NCI-H1436 treated with DMSO at 0.1 percent for 48 hours (cell line): ENCODE measurements at places on chromosomes 3 and 15.

DNA sequence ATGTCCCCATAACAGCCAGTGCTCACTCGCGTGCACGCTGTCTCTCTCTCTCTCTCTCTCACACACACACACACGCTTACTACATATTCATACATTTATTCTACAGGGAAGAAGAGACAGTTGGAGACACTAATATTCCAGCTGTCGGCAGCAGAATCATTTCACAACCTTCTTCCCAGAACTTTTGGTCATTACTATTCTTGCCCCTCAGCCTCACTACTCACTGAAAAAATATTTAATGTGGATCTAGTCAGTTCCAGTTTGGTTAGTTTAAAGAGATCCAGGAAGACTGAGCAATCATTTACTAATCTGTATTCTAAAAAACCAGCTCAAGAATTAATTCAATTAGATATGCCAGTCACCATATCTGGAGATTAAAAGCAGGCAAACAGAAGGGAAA lies 394.9 kb downstream of the PTPRG start:
- DNase-seq = no peak

GRCh38 chr3:117454254-117454653 lies 744.7 kb downstream of the TUSC7 start:
- DNase-seq = no peak

- no peak for DNase-seq
These were observed 104.8 kb downstream of the FILIP1L start for GRCh38 chr3:100009276-100010086.

DNA sequence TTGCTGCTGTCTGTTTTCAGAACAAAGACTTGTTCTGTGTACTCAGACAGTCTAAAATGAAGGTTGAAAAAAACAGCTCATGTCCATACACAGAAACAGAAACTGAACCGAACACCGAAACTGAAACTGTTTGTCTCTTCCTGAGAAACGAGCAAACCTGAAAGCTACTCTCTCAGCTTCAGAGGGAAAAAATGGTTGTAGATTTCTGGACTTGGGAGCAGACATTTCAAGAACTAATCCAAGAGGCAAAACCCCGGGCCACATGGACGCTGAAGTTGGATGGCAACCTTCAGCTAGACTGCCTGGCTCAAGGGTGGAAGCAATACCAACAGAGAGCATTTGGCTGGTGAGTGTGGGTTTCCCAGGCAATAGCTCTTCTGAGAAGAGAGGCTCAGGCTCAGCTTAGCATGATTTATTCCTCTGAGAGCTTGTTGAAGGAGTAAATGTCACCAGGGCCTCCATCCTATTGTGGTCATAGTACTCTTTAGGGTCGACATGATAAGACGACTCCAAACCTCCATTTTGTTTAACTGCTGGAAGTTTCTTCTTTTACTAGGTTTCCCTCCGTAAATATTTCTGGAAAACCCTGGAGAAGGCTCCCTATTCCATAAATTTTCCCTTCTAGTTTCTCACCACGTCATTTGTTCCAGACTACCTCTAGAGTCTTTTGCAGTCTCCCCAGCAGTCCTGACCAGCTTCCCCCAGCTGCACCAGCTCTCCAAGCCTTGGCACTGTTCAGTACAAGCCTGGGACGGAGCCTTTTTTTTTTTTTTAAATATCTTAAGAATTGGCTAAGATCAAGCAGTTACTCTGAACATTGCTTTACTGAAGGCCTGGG lies at the start of gene RTP4:
TSS of gene RTP4 (plus strand) at position 135 of the 838 bp plus-strand sequence. CDS start at position 192, 57 bp downstream.
- no peak for DNase-seq

DNA sequence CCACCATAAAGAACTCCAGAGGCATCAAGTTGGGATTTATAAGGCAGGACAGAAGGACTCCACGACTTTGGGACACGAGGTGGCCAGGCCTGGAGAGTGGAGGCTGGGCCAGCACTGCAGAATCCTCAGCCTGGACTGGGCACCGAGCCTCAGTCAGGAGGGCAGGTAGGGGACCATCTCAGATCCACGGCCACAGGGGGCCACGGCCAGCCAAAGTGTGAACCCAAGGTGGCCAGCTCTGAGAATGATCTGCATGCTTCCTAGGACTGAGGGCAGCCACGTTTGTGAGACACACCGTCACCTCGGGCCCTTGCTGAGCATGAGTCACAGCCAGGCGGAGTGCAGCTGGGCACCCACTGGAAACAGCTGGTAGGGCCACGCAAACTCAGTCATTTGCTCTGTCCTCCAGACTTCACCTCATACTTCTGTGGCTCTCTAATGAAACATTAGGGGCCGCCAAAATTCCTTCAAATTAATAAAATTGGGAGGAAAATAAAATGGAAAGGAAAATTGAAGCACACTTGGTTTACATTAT lies 65.8 kb downstream of the CTNNB1 start:
- no peak for DNase-seq

DNA sequence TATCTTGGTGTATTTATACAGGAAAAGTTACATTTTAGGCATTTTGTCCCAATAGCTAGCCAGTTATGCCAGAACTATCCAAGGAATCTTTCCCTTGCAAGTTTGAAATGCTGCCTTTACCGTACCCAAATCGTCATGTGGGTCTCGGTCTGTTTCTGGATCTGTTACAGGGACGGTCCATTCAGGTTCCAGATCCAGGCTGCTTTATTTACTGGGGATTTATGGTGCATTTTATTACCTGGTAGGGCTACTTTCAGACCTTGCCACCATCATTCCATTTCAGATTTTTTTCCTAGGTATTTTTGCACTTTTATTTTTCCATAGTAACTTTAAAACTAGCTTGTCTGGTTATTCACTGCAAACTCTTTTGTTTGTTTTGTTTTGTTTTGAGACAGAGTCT lies 186.5 kb downstream of the NSMCE3 start:
- no peak for DNase-seq

DNA sequence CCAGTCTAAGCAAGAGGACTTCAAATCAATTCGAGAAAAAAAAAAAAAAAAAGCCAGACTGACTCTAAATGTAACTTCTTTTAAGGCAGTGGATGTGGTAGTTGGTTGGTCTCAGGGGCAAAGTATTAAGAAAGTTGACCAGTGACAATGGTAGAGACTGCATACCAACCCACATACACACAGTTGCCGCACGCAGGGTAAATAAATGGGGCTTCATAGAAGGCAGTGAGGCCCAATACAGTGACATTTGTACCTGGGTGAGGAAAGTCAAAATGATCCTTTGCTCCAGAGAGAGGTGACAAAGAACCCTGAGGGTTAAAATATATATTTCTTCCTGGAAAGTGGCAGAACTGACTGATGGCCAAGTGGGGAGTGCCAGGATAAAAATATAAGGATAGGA lies 100.8 kb upstream of the MEX3B start:
- no peak for DNase-seq

- no peak for DNase-seq
These were observed 16.5 kb downstream of the MYH15 start for GRCh38 chr3:108493862-108494261.

GRCh38 chr3:75171630-75172230 lies 492.4 kb upstream of the FRG2C start:
- no peak for DNase-seq

GRCh38 chr15:90860450-90860849 lies 7.9 kb upstream of the FURIN start:
- no peak for DNase-seq

GRCh38 chr3:157329551-157329950 lies 107.1 kb upstream of the PTX3 start:
- DNase-seq = no peak

DNA sequence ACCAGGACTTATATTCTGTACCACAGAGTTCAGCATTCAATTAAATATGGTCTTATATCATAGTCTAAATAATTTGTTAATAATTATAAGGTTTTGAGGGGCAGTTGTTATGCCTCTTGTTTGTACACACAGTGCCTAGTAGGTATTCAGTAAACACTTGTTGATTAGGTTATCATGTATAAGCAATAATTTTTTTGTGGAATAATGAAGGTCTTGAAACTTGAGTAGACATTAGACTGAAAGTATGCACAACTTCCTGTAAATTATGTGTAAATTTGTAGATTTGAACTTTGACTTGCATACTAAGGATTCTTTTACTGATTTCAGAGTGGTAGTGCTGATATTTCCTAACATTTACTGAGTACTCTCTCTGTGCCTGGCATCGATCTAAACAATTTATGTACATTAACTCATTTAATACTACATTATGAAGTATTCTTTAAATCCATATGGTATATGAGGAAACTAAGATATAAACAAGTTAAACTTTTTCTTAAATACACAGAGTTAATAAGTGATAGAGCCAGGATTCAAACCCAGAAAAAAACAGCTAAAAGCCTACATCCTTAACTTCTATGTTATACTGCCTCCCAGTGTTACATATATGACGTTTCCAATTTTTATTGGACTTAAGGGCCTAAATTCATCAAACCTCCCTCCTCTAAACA lies 65.1 kb downstream of the GLCE start:
- no peak for DNase-seq
